Stimulated activated CD8-positive, alpha-beta memory T cell treated with anti-CD3 and anti-CD28 coated beads, Interleukin-4, amount 100 ng/mL, for 1 hour (primary cell): ENCODE measurements at places on chromosomes 16 and 17.

DNA sequence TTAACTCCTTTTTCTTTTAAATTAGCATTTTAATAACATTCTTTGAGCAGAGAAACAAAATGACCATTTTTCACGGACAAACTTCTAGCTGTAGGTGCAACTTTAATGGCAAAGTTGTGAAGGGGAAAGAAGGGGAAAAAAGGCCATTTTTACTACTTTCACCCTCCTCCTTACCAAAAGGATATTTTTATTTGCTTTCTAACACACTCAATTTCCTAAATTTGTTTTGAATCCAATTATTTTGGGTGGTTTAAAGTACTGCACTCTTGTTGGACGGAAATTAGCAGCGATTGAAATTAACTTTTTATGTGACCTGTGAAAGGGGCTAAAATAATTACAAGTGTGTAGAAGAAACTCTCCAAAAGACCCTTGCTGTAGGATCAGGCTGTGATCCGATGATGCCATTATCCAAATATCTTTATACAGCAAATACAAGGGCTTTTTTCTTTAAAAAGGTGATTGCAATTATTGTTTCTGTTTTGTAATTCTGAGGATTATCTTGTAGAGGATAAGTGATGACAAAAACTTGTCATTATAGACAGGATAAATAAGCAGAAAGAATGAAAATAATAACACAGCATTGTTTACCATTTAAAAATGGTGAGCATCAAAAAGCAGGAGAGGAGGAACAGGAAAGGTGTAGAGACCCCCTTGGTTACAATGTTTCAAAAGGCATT lies 42.4 kb downstream of the SNX11 start:
- DNase-seq: no peak

DNA sequence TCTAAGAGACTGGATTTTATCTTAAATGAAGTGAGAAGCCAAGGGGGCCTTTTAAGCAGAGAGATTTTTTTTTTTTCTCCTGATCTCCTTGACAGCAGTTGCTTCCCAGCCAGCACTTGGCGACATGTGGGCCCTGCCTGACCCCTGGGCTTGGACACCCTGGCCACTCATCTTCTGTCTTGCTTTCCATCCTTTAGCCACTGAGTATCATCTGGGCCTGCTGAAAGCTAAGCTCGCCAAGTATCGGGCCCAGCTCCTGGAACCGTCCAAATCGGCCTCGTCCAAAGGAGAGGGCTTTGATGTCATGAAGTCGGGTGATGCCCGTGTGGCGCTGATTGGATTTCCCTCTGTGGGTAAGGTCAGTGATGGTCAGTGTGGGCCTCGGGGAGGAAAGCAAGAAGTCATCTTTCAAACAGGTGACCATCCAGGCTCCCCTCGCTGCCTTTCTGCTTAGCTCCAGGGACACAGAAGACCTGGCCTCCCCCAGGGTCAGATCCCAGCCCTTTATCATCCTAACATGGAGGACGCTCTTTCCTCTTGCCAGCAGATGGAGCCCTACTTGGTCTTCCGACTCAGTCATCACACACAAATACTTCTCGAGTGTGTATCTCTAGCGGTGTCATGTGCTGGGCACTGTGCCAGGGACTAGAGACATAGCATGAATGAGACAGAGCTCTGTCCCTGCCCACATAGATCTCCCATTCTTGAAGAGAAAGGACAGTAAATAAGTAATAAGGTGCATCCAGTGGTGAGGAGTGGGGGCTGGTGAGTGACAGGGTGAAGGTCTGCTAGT lies 6.1 kb downstream of the DRG2 start:
- no peak for DNase-seq

- DNase-seq: no peak
Observed at GRCh38 chr17:37614823-37615222, 5.6 kb upstream of the SYNRG start.

- no peak for DNase-seq
Observed at GRCh38 chr16:87057951-87058560, 259.1 kb downstream of the C16orf95 start.

- no peak for DNase-seq
Observed at GRCh38 chr17:81520021-81520901, 7.7 kb upstream of the ACTG1 start.

GRCh38 chr16:80900593-80900954 lies 96.2 kb upstream of the CDYL2 start:
- DNase-seq: no peak

DNA sequence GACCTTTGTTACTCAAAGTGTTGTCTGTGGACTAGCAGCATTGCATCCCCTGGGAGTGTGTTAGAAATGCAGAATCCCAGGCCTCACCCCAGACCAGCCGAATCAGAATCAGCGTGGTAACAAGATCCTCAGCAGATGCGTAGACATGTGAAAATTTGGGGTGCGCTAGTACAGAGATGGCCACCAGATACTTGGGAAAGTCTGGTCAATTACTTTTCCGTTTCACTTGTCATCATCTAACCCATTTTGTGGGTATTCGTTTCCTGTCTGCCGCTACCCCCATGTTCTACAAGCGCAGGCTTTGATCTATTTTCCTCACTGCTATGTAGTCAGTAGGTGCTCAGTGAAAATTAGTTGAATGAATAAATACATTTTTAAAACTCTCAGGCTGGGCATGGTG lies 33.1 kb upstream of the HERPUD1 start:
- no peak for DNase-seq

GRCh38 chr16:79605999-79606398 lies 5.5 kb upstream of the MAF start:
- no peak for DNase-seq

DNA sequence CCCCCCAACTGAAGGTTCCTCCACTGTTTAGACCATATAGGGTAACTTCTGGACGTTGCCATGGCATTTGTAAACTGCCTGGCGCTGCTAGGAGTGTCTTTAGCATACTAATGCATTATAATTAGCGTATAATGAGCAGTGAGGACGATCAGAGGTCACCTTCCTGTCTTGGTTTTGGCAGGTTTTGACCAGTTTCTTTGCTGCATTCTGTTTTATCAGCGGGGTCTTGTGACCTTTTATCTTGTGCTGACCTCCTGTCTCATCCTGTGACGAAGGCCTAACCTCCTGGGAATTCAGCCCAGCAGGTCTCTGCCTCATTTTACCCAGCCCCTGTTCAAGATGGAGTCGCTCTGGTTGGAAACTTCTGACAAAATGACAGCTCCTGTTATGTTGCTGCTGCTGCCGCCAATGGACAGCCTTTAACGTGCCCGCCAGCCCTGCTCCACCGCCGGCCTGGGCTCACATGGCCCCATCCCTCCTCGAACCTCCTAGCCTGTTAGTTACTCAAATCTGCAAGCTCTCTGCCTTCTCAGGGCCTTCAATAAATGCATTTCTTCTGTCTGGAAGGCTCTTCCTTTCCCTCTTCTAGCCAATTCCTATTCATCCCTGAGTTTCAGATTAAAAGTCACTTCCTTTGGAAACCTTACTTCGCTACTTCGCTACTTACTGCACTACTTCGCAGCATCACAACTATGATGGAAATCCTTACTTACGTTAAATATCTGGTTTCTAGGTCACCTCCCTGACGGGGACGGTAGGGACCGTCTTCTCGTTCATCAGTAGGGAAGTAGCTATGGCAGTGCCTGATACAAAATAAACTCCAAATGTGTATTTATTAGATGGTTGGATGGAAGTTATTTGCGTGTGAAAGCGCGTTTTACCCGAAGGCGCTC lies 640 bp upstream of the NAGLU start:
- DNase-seq: no peak

GRCh38 chr17:4947411-4948165 lies 742 bp downstream of the PFN1 start:
- DNase-seq: no peak

- no peak for DNase-seq
Observed at GRCh38 chr17:9890124-9890523, 14.9 kb downstream of the RCVRN start.

DNA sequence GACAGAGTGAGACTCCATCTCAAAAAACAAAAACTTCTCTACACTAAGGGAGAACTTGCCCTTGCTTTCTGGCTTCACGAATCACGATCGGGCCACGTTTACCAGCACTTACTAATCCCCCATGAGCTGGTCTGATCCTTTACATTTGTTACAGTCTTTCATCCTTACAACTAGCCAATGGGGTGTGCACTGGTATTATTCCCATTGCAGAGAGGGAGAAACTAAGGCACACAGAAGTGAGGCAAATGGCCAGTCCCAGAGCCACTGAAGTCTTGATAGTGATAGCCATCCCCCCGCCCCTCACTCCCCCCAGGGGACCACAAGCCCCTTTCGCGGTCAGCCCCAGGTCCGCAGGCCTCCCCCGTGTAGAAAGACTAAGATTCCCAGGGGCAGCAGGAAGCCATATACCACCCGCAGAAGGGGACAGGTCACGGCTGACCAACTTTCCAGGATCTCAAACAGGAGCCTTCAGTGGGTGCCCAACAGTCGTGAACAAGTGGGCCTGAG lies 868 bp downstream of the NATD1 start:
- DNase-seq: no peak

DNA sequence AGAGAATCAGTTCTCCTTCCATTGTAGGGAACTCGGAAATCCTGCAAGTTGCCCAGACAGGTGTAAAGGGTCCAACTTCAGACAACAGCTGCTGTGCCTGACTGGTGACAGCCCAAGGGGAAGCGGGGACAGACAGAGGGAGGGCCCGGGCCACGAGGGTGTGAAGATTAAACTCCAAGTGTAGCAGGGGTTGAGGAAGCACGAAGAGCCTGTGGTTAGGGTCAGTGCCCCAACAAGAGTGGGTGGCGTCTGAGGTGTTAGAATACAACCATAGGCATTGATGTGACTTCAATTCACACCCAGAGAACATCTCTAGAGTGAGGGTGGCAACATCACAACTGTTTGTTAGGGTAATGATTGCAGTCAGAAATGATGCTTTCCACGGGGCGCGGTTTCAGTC lies 39.1 kb downstream of the ASPA start:
- no peak for DNase-seq

DNA sequence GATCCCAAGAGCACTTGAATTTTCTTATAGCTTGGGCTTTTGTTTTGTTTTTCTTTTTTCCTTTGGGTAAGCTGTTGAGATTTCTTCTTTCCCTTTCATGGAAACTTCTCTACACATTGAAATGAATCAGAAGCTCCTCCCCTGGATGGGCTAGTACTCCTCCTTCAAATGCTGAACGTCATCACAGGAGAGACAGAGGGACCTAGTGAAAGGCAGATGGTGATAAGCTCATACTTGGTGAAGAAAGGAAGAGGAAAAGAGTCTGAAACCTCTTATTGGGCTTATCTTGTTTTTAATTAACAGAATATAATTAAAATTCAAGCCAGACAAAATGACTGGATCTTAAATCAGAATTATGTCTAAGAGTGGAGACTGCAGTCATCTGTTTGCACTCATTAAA lies 147.3 kb downstream of the SNX11 start:
- DNase-seq: no peak

- DNase-seq: peak; percentile 9
Observed at GRCh38 chr16:11051879-11052808, 107.8 kb downstream of the CLEC16A start.

DNA sequence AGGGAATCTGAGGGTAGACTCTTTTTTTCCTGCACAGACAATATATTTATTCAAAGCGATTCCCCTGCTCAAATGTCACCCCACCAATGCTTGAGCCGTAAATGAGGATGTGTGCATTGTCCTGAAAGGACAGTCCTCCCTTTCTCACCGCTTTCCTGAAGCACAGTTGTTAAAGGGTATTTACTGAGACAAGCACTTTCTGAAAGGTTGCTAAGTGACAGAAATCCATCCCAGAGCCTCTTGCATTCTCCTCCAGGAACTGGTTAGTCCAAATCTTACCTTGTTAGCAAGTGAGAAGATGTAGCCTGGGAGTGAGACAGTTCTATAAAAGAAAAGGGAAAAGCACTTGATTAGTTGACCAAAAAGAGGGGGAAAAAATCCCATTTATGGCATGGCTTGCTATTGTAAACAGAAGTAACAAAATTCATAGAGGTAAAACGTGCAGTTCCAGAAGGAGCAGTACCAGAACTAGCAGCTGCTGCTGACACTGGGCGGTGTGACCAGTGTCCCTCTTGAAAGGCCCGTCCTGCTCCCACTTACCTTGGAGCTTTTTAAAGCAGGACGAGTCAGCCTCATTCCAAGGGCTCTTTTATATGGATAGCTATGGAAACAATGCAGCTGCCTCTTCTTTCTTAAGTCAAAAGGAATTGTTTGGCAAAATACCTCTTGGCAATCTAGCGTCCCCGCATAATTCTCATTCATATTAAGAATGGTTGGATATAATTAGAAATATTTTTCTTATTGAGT lies at the start of gene MYH2:
TSS of gene MYH2 (minus strand) at position 563 of the 747 bp plus-strand sequence. CDS start 1,738 bp downstream, outside the sequence.
- DNase-seq: no peak

DNA sequence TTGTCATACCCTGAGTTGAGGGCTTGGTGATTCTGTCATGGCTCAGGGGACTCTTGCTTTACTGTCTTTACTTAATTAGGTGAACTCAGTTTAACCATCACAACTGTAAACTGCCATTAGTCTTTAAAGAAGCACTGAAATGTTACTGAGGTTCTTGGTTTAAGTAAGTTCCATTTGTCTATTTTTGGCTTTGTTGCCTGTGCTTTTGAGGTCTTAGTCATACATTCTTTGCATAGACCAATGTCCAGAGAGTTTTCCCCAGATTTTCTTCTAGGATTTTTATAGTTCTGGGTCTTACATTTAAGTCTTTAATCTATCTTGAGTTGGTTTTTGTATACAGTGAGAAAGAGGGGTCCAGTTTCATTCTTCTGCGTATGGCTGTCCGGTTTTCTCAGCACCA lies 137.5 kb downstream of the SOCS1 start:
- DNase-seq: no peak

GRCh38 chr17:49891694-49892389 lies 44.0 kb upstream of the TAC4 start:
- DNase-seq: no peak

- no peak for DNase-seq
Observed at GRCh38 chr16:55002419-55002818, 71.8 kb downstream of the IRX5 start.

GRCh38 chr17:49571283-49571682 lies 4.4 kb upstream of the NXPH3 start:
- no peak for DNase-seq

DNA sequence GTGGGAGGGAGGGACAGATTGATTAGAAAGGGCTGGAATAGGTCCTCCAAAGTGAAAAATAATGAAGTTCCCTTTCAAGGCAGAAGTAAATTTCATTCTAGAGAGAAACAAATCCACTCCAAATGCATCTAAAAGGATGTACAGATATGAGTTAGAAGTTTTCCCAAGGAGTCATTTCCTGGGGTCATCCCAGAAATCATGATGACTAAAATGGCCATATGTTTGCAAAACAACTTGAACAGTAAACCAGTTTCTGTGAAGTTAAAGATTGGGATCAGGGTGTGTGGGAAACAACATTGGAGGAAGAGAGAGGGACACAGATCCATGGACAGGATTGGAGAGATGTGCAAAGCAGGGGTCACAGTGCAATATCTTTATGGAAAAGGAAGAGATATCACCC lies 32.5 kb upstream of the ARHGAP44 start:
- no peak for DNase-seq
